ENCODE measurements at places on chromosomes 2 and 18.
A peak's percentile ranks its signal among the peaks of the same experiment; 100 is the strongest.

DNA sequence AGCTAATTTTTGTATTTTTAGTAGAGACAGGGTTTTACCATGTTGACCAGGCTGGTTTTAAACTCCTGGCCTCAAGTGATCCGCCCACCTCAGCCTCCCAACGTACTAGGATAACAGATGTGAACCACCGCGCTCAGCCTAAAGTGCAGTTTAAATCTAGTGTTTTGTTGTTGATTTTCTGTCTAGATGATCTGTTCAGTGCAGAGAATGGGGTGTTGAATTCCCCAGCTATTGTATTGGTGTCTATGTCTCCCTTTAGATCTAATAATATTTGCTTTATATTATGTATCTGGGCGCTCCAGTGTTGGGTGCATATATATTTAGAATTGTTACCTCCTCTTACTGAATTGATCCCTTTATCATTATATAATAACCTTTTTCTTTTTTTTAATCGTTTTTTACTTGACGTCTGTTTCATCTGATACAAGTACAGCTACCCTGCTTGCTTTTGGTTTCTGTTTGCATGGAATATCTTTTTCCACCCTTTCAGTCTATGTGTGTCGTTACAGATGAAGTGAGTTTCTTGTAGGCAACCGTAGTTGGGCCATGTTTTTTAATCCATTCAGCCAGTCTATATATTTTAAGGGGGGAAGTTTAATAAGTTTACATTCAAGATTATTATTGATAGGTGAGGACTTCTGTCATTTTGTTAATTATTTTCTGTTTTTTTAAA, 34.3 kb downstream of the GALM start:
- no peak for DNase-seq

DNA sequence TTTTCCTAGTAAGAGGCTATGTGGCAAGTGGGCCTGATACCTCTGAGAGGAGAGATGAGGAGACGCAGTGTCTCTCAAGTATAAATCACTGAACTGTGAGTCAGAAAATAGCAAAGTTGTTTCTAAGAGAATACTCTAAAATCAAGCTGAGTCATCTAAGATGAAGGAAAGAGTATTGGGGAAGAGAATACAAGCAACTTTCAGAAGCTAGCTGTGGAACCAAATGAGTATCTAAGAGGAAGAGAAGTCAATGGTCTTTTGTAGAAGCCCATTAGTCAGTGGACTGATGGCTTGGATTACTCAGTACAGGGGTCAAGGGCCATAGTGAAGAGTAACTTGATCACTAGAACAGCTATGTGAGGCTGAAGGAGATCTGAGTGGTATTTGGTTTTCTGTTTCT, 2.7 kb upstream of the DCC start:
- DNase-seq, result peak; percentile 64

DNA sequence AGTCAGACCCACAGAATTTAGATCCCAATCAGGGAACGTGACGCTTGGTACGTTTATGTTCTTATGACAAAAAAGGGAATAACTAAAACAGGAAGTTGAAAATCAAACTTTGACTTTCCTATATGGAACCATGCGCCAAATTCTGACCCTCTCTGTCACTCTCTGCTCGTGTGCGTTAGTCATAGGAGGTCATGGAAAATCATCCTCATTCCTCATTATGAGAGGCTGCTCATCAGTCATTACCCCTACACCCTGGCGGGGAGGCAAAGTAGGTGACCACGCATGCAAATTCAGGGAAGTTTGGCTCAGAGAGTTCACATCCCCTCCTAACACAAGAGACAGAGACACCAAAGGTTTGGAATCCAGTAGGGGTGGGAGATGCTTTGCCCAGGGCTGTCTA, 15.5 kb downstream of the IL1F10 start:
- no peak for DNase-seq

DNA sequence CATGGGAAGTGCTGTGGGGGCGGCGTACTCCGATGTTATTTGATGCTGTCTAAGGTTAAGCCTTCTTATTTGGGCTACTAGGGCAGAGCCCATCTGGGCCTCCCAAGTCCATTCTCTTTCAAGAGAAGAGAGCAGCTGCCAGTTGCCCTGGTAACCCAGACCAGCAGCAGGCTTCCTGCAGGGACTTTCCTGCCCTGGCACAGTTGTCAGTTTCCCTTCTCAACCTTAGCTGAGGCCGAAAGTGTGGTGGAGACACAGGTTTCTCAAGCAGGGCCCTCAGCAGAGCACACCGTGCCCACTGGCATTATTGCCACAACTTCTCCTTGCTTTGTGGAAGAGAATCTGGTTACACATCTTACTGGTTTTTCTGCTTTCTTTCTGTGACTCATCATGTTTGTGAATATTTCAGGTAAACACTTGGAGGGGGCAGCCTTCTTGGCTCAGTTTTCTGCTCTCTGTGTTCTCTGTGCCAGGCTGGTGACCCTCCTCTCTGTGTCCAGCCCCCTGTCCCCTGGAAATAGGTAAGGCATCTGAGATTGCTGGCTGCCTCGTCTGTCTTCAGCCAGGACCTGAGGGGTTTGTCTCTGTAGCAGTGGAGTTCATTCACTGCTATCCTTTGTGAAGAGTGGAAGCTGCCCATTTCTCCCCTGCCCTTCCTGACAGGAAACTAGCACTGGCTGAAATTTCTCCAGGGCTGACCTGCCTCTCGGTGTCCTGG, 111.0 kb downstream of the B3GNT2 start:
- DNase-seq, result no peak

DNA sequence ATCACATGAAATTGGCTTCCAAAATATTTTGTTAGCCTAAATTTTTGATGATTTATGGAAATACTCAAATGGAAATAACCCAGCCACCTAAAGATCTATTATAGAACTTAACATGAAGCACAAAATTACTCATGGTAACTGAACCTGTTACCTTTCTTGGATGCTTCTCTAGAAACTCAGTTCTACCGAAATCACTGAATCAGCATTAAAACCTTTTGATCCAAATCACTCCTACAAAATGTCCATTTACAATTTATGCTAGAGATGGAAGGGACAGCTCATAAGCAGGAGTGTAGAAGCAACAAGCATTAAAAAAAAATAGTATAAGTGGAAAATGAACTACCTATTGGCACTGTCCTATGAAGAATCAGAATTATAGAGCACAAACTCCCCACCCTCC, 2.1 kb downstream of the PRPF40A start:
- DNase-seq, result no peak

DNA sequence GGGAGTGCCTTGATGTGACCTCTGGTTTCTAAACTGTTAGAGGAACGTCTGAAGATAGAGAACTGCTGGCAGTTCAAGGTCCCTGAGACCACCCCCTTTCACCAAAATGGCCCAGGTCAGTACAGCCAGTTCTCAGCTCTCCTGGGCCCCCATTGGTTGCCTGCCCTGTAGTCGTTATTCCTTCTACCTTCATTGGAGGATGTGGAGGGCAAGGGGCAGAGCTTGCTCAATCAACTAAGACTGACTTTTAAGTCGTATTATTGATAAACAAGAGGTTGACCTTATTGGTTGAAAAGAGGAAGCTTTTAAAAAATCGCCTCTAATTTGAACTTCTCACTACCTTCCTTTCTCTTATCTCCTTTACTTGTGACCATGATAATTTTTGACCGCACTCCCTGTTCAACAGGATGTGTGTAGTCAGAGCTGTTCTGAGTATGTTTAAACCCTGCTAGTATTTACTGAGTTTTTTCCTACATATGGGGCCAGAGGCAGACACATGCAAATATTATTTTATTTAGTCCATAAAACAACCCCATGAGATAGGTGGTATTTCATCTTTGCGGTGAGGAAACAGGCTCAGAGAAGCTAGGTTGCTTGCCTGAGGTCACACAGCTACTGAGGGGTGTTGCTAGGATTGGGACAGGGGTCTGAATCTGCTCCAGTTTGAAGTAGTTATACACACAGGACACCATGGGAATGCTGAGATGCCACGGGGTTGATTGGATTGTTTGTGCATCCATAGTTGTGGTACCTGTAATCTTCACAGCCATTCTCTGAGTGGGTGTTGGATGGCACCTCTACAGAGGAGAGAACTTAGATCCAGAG, 65.9 kb downstream of the TMEM247 start:
- no peak for DNase-seq

DNA sequence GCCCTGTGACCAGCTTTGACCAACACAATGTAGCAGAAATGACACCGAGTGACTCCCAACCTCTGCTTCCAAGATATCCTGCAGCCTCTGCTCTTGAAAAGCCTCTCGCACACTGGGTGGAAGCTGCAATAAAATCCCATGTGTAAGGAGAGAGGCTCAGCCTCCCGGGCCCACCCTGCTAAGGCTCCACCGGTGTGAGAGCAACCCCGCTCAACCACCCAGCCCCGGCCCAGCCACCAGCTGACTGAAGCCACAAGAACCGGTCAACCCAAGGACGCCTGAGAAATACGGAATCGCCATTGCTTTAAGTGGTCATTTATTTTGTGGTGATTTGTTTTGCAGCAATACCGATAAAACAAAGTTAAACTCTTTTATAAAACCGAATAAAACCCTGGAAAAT, 452.8 kb upstream of the SMIM21 start:
- DNase-seq, result no peak

GRCh38 chr2:173962583-173963110, 2.5 kb downstream of the SP3 start:
- DNase-seq, result no peak

- DNase-seq, result no peak
Observed at GRCh38 chr2:226885769-226886435, 50.0 kb downstream of the RHBDD1 start.

GRCh38 chr2:20724500-20725053, 57.6 kb downstream of the GDF7 start:
- DNase-seq, result no peak

DNA sequence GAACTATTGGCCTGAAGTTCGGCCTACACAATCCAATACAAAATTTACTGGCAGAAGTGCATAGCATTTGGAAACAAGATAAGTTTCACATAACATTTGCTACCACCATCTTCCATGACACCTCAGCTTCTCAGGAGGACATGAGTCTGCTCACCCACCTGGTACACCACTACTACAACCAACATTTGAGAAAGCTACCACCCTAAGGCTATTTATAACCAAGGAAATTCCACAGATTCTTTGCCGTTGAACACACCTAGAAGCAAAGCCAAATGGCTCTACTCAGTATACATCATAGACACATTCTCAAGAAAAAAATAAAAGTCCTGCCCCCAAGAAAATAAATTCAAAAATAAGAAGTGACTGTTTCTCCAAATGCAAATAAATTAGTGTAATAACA, 145.3 kb downstream of the SPAG16 start:
- DNase-seq, result no peak

GRCh38 chr2:12501469-12502158, 215.1 kb upstream of the TRIB2 start:
- no peak for DNase-seq

DNA sequence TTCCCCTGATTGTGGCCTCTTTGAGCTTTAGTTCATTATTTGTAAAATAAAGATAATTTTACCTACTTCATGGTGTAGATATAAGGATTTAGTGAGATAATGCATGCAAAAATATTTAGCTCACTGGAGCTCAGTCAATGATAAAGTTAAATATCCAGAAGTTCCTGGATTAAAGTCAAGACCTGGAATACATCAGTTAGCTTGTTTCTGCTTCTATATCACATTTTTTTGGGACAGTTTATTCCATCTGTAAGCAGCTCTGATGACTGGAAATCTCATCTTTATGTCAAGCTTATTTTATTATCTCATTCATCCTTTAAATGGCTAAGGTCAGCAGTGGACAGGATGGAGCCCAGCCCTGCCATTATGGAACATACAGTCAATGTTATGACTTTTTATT, 152.0 kb downstream of the EVA1A start:
- no peak for DNase-seq

DNA sequence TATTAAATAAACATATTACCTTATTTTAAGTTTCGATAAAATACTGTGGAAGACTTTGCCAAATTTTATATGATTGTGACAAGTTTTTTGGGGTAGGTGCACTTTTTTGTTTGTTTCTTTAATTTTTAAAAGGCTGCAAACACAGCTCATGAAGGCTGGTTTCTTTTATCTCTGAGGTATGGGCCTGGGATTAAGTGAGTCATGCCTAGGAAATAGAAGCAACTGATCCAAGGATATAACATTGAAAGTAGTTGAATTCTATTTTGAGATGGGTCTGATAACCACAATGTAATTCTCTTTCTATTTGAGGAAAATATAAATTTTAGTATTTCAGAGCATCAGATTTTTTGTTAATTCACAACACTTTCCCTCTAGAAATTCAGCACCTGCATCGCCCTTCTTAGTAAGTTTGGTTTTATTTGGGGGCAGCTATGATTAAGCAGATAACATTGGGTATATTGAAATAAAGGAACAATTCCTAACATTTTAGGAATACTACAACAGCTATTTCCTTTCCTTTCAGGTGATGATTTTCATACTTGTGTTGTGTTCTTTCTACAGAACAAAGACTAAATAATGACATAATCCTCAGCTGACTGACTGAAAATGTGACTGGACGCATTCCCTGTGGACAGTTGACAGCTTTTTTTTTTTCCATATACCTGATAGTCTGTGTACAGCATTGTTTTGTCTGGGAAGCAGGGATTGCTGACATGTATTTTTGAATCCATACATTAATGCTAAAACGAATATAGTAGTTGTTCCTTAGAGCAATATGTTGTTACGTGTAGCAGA, 16.8 kb downstream of the RBM45 start:
- no peak for DNase-seq

DNA sequence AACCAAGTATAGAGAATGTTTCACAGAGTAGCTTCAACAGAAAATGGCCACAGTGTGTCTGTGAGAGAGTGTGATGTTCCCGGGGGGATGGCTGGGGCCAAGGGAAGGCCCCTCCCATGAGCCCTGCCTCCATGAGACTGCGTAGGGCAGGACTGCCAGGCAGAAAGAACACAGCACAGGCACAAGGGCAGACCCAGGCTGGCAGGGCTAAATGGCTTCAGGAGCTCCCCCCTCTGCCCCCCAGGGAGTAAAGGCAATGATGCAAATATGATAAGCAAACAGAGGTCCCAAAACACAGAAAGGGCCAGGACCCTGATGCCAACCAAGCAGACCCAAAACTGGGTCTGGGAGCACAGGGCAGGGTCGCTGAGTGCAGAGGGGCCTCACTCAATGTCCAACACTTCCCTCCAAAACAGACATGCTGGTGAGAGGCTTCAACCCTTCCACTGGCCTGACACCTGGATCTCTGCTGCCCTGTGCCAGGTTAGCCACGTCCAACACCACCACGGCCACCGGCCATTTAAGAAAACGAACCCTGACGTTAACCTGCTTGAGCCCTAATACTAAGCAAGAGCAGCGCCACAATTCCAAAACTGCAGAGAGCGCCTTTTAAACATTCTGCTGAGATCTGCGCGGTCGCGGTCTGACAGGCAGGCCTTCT, 90.3 kb downstream of the HDAC4 start:
- no peak for DNase-seq

- DNase-seq, result peak; percentile 82
Observed at GRCh38 chr2:161990741-161991140, 83.3 kb downstream of the DPP4 start.

Measured in fibroblast of skin of scalp (primary cell).